ENCODE measurements at places on chromosomes 4 and X.

- no peak for DNase-seq
Measured at GRCh38 chr4:55411621-55412020, 15.9 kb downstream of the TMEM165 start.

- DNase-seq = no peak
Measured at GRCh38 chrX:19440713-19441112, 74.6 kb downstream of the MAP3K15 start.

DNA sequence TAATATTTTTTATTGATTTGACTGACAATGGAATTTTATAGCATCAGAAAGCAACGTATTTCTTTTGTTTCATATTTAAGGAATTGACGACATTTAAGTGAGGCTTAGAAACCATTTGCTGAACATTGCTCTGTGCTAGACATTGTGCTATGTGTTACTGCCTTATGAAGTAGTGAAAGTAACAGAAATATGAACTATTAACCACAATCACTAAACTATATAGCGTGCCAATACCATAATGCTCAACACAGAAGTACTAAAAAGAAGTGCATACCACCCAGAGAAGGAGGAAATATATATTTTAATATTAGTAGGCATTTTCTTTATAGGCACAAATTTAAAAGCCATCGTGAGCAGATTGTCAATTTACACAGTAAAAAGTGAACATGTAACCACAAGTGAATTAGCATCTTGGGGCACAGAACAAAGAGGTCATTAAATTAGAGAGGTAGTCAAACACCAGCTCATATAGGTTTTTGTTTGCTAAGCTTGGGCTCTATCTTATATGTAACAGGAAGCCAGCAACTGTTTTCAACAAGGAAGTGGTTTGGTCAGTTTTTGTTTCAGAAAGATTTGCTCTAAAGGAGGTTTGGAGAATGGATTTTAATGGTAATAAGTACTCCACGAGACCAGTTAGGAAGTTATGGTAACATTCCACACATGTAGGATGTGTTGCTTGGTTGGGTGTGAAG, 270.7 kb downstream of the GRXCR1 start:
- DNase-seq = no peak

DNA sequence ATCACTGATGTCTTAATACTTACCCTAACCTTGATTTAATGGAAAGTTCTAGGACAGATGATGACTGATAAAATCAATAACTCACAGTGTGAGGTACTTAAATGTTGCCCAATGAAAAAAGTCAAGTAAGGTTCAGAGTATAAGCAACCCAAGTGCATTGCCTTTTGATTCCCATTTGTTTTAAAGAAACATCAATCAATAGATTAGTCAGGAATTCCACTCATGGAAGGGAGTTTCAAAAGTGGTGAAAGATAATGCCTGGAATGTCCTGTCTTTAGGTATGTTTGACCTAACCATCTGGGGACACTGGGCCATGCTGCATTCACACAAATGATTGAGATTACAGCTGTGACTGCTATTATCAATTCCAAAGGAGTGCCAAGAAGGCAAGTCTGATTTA, 259.7 kb downstream of the PPARGC1A start:
- DNase-seq = no peak

DNA sequence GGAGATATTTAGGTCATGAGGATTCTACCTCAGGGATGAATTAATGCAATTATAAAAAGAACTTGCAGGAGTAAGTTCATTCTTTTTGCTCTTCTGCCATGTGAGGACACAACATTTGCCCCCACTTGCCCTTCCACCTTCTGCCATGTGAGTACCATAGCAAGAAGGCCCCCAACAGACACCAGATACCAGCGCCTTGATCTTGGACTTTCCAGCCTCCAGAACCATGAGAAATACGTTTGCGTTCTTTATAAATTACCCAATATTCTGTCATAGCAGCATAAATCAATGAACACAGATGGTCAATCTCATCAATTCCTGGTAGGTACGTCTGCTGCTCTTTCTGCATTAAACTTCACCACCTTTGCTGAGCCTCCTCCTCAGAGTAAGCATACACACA, 5.7 kb upstream of the SEPSECS start:
- DNase-seq = no peak

DNA sequence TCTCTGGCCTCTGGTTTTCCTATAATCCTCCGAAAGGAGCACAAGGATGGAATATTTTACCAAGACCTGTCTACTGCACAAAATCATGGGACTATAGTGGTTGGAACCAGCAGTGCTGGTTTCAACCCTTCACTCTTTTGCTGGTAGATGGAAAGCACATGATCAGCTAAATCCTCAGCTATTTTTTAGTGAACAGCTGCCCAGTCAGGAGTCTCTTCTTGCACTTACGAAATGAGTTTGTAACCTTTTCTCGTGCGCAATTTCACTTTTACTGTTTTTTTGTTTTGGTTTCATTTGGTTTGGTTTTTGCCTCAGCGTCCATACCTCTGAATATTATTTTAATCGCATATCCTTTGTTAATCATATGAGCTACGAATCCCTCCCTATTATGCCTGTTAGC, 418.5 kb upstream of the CPEB2 start:
- DNase-seq = no peak

- no peak for DNase-seq
Measured at GRCh38 chr4:20253735-20254409, 2.2 kb downstream of the SLIT2 start.

DNA sequence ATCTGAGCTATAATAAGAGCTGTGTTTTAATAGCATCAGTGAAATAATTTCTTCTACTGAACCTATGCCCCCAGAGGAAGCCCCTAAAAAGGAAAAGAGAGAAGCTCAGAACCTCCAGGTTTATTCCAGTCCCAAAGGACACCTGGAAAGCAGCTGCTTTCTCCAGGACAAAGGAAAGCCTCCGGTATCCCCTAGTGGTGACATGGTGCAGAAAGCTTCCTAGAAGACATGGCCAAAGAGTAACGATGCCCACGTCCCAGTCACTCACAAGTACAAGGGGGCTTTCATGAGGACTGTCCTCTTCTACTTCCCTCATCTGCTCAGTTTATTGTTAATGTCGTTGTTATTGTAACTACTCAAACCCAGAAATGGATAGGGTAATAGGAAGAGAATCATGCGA, 343.9 kb downstream of the UNC5C start:
- DNase-seq = no peak
